ENCODE measurements at places on chromosomes 12 and 14.

DNA sequence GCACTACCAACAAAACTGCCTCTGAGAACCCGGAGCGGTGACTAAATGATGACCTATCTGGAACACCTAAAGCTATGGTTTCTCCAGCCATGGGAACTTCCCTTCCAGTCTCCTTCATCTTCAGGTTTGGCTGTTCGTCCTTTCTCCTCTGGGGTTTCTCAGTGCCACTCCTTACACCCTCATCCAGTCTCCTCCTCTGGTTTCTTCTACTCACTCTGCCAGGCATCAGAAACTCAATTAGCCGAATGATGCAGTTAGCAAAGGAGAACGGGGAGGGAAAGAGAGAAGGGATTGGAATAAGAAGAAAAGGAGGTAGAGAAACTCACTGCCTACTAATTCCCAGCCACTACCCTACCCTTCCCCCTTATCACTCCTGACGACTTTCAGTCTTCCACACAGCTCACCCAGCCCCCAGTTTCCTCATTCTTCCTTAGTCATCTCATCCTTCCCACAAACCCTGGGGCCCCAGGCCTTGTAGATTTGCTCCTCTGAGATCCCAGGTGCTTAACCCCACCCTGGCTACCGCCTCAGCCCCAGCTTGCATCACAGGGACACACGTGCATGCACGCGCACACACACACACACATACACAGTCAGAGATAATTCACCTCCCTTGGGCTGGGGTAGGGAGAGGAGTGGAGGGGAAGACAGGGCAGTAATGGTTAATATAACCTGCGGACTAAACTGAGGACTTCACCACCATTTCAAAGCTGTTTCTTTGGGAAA lies 13.0 kb downstream of the FGD6 start:
- peak; percentile 55 for DNase-seq

GRCh38 chr14:57380935-57381334 lies 9.5 kb upstream of the NAA30 start:
- DNase-seq, result no peak

- no peak for DNase-seq
Measured at GRCh38 chr12:130849561-130850417, 10.7 kb upstream of the STX2 start.

GRCh38 chr12:93360688-93361087 lies 17.0 kb upstream of the NUDT4 start:
- no peak for DNase-seq

GRCh38 chr12:25694072-25694471 lies 141.0 kb upstream of the LMNTD1 start:
- no peak for DNase-seq

DNA sequence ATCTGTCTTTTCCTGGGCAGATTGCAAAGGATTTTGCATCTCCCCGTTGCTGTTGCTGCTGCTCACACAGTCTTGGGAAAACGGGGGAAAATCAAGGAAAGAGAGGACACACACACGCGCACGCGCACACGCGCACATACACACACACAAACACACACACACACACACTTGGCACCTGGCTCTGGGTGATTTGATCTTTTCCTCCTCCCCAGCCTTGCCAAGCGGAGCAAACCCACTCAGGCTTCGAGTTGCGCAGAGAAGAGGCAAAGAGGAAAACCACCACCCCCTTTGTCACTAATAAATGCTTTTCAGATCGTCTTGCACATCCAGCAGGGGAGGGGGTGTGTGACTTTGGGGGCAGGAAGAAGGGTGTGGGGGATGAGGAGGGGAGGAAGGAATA lies 965 bp upstream of the NOS1 start:
- DNase-seq, result no peak

DNA sequence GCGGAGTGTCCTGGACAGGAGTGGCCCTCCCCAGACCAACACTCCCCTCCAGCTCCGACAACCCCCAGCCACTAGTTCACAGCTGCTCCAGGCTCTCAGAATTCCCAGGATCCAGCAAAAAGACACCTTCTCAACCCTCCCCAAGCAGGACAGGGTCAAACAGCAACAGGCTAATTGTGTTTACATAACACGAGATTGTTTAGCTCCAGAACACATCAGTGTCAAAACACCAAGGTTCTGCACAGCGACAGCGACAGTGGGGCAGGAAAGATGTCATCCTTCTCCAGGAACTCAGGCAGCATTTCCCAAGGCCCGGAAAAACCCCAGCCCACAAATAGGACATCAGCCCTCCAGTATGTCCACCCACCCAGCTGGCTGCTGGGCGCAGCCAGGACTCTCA lies 16.5 kb downstream of the ITPK1 start:
- DNase-seq, result no peak

- DNase-seq, result no peak
Measured at GRCh38 chr14:102985665-102986064, 63.2 kb downstream of the AMN start.

DNA sequence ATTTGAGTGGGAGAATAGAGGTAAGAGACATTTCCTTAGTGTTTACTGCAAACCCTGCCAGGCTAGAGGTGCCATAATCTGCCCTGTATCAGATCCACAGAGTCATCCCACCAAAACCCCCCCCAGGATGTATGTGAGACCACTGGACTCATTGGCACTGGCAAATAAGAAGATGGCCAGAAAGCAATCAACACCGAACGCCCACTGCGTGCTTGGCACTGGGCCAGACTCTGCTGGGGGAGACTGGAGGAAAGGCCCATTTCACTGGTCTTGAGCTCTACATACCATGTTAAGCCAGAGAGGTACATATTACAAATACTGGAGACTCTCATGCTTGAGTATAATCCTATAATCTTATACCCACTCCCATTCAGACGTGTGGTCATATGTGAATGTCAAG lies 44.0 kb downstream of the SMUG1 start:
- no peak for DNase-seq

DNA sequence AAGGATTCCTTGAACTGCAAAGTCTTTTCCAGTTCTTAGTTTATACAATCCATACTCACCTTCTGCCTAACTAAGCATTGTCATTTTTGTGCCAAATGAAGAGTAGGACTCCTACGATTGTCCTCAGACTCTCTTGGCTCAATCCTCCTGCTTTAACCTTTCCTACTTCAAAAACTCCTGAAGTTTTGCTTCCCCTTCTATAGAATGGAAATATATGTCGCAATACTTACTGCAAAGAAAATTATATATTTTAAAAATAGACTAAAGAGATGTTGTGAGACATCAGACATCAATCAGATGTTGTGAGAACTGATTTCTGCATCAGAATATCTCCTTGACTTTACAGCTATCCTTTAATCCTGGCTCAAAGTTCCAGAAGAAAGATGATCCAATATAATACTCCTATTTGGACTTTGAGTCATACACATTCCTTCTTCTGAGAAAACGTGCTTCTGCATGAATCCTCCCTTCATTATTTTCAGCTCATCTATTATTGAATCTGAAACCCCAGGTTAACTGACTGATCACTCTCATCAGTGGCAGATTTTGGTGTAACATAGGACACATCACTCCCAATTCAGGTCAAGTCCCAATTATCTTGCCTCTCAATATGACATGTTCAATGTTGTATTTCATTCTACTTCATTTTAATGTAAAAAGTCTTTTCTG lies 48.8 kb downstream of the A2M start:
- DNase-seq, result no peak

GRCh38 chr14:34030864-34031263 lies 80.0 kb upstream of the EGLN3 start:
- peak; percentile 27 for DNase-seq

DNA sequence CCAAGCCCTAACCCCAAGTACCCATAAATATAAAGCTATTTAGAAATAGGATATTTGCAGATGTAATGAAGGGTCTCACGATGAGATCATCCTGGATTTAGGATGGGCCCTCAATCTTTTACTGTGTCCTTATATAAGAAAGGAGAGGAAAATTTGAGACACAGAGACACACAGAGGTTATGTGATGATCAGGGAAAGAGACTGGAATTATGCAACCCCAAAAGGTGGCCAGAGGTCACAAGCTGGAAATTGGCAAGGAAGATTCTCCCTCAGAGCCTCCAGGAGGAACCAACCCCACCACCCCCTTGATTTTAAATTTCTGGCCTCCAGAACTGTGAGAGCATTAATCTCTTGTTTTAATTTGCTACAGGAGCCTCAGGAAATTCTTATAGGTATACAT lies 334.9 kb upstream of the PRICKLE1 start:
- DNase-seq, result no peak

GRCh38 chr14:23925523-23926075 lies 28.0 kb upstream of the DHRS4 start:
- no peak for DNase-seq

DNA sequence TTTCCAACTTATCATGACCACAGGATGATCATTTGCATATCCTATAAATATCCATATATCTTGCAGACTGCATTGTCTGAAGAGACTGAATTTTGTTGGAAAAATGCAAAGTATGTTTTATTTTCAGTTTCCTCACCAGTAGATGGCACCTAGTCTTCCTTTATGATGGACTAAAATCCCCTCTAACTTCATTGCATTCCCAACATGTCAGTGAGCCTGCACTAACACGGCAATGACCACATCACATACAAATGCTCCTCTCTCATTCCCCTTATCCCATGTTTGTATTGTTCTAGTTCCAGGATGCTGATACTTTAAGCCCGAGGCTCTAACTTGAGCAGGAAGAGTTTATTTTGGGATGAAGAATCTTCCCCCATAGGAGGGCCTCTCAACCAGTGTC lies 24.7 kb upstream of the MYBPC1 start:
- DNase-seq, result no peak

DNA sequence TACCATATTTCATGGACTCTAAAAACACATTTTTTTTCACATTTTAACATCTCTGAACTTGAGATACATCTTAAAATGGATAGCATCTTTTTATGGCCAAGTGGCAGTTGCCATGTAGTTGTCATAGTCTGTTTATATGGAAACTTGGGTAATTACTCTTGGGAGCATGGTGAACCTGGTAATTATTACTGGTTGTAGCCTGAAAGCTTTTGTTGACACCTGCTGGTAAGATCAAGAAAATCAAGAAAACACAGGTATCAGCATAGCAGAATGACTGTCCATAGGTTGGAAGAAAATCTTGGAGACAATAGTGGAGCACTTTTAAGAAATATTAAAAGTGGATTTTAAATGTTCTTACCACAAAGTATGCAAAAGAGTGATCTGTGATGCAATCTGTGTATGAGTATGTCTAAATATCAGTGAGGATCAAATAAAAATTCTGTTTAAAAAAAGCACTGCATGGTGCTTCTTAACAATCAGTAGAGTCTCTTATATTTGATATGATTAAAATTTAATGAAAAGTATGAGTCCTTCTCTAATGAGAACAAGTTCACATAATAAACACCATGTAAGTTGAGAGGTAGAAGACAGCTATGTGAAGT lies 44.2 kb downstream of the TTC8 start:
- no peak for DNase-seq

- DNase-seq, result no peak
Measured at GRCh38 chr14:33758547-33758946, 192.3 kb downstream of the EGLN3 start.

DNA sequence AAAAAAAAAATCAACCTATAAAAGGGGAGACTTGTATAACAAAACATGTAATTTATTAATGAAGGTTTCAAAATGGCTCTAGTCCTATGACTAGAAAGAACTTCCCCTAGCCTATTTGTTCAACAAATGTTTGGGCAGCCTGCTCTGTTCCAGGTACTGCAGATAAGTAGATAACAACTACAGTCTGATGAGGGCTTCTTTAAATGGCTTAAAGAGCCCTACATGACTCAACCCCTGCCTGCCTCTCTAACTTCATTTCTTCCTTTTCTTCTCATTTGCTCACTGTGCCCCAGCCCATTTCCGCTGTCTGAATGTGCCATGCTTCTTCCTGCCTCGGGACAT lies 21.5 kb downstream of the ALDH6A1 start:
- no peak for DNase-seq

- DNase-seq, result no peak
Measured at GRCh38 chr12:604956-605355, 58.3 kb downstream of the NINJ2 start.

DNA sequence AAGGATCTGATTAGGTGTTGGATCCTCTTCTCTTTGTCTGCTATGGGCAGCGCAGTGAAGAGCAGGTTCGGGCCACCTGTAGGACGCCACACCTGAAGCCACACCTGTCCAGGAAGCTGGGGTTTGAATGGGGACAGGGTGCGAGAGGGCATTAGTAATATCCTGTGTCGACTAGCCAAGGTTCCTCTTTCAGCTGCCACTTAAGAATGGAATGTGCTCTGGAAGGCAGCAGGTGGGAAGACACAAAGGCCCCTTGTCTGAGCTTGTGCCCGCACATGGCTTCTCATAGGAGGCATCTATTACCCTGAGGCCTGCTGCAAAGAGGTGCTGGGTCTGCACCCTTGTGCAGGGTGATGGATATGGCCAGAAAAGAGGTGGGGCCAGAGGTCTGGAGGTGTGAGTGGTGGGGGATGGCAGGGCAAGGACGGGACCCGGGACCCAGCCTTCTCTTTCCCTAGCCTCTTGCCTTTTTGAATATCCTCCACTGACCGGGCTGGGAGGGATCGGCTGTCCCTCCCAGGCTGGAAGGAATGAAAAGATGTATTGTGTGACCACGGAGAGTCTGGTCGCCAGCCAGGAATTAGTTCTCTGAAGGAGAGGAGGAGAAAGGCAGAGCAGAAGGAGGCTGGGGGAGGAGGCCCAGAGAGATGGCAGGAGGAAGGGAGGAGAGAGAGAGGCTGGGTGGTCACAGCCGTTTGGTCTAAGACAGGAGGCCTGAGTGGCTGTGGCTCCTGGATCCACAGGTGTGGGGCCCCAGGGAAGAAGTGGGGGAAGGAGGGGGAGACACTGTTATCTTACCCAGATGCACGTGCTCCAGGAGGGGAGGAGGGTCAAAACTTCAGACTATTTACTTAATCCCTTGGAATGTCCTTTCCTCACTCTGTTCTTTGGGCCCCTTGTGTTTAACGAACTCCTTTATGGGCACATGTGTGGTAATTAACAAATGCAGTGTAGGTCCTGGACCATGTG lies 101.5 kb downstream of the SMOC1 start:
- DNase-seq, result no peak

DNA sequence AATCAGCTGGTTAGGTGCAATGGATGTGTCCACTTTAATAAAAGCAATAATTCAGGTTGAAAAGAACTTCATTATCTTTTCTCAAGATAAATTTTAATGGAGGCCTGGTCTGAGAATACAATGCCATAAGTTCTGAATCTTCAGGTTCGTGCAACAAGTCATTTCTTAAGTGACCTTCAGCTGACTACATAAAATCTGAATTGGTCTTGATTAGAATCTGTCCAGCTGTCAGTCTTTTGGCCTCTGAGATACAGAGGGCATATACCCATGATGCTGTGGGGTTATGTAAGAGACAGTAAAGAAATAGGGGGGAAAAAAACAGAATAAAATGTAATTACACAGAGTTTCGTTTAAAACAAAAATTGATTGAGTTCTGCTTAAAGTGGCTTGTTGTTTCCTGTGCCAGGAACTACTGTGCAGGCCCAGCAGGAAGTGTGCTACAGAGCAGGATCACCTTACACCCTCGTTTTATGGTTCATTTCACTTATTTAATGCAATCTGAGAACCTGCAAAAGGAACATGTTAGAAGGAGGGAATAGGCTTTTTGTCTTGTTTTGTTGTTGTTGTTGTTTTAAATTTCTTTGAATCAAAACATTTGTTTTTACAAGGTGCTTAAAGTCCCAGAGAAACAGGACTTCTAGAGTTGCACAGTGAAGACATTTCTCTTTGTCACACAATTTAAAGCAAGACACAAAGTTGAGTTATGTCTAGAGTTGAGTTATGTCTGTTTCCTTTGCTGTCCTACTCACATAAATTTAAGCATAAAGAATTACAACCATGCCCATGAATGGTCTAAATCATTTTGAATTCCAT lies 64.2 kb downstream of the LGR5 start:
- DNase-seq, result no peak

All from transverse colon (tissue), 4 donors.